ENCODE measurements at places on chromosomes 12 and 14.

DNA sequence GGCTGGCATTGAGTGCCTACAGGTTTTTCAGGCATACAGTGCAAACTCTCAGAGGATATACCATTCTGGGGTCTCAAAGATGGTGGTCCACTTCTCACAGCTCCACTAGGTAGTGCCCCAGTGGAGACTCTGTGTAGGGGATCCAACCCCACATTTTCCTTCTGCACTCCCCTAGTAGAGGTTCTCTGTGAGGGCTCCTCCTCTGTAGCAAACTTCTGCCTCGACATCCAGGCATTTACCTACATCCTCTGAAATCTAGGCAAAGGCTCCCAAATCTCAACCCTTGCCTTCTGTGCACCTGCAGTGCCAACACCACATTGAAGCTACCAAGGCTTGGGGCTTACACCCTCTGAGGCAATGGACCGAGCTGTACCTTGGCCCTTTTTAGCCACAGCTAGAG lies 179.2 kb downstream of the CCDC91 start:
- no peak for DNase-seq

DNA sequence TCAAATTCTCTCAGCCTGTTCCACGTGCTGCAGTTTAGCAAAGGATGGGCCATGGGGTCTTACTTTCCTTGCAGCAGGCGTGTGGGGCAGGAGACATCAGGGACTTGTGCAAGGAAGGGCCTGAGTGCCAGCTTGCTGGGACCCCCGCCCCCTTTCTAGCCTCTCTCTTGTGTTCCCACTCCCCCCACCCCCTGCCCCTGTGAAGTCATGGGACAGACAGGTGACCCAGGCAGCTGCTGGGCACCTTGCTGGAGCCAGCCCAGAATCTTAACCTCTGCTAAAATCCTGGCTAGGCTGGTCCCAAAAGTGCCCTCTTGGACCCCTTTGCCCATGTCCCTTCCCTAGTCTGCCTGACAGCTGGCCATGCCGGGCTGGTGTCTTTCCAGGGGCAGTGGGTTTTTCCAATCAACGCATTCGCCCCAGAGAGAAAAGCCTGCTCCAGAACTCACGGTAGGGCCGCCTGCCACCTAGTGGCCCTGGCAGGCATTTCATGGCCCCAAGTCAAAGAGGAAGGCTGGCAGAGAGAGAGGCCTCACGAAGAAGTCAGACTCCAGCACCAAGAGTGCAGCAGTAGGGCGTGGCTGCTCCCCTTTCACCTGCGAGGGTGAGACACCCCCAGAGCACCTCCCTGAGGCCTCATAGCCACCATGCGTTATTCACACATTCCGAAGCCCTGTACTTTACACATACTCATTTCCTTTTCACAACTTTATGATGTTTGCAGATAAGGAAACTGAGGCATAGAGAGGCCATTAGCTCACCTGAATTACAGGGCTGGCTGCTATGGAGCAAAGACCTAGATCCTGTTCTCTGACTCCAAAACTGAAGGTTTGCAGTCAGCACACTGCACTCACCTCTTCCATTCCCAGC lies 67.4 kb downstream of the LGMN start:
- peak; percentile 25 for DNase-seq

DNA sequence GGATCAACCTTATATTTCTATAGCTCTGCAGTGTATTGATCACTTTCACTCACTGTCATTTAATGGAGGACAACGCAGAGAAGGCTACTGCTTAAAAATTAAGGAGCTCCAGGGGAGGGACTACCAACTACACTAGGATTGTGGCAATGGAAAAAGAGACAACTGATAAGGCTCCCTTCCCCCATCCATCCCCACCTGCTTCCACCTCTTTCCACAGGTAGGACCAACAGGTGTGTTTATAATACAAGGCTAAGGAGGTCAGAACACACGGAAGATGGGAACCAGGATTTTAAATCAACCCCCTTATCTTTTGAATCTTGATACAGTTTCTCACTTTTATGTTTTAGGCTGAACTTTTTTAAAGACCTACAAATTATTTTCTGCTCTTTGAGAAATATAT lies 90.8 kb downstream of the STAB2 start:
- no peak for DNase-seq

DNA sequence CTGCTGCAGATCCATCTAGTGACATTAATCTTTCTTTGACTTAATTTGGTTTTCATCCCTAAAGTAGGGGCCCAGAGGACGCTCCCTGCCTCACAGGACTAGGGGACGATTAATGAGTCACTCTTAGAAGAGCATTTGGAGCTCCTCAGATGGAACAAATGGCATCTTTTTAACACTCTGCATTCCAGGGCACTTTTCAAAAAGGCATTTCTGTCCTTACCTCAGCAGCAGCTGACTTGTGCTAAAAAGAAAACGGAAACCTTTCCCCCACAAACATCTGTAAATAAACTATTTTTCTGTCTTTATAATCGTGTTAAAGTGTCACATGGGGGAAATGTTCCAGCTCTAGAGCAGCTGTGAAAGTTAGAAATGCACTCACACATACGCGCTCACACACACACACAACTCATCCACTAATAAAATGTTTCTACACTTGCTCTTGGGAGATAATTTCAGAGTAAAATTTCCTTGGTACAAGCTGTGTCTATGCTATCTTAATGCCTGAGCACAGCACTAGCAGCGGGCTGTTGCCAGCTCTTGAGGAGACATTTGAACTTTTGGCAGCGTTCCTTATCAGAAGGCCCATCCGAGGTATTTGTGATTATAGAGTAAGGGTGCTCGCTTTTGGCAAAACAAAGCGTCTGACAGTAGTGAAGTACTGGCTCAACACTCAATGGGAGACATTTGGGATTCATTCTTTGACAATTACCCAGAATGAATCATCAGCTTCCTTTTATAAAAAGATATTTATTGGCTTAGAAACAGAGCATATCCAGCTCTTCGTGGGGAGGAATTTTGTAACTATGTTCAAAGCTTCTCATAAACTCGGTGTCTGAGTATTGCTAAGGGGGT lies 141.3 kb downstream of the PLXNC1 start:
- DNase-seq, result peak; percentile 89

DNA sequence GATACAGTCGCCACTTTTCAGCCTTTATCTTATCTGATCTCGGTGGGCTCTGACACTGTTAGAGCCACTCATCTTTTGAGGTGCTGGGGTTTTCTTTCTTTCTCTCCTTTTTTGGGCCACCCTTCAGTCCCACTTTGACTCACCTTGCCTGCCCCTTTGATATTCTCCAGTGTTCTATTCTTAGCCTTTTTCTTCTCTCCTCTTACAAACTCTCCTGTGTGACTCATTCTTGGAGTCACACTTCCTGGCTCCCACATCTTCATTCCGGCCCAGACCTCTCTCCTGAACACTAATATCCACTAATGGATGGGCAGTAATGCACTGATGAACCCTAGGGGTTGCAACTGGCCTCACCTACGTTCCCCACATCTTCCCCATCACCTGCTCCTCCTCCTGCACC lies 2.2 kb upstream of the DCD start:
- no peak for DNase-seq

DNA sequence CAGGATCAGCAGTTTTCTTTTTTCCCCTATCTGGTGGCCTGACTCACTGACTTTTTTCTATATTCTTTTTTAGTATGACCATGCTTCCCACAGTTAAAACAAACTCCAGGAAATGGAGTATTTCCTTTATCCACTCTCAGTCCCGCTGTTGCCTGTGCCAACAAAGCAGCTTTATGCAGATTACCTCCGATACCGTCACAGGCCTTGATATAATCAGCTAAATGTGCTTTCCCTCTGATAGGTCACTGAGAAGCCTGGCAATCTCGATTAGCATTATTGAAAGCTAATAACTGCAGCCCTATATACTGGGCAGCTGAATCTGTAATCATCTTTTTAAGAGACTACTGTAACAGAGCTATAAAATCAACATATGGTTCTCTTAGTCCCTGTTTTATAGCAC lies 243.6 kb downstream of the KIF21A start:
- DNase-seq, result no peak

- no peak for DNase-seq
These were observed 203.8 kb downstream of the CALM1 start for GRCh38 chr14:90600619-90601018.

DNA sequence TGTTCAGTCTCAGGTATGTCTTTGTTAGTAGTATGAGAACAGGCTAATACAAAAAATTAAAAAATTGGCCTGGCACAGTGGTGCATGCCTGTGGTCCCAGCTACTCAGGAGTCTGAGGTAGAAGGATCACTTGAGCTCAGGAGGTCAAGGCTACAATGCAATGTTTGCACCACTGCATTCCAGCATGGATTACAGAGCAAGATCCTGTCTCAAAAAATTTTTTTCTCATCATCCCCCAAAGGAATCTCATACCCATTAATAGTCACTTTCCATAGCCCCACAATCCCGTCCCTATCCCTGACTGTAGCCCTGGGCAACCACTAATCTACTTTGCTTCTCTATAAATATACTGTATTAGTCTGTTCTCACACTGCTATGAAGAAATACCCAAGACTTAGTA lies 57.8 kb downstream of the TTC8 start:
- DNase-seq, result no peak

- no peak for DNase-seq
These were observed 8.8 kb upstream of the A2M start for GRCh38 chr12:9124383-9125031.

GRCh38 chr14:35404449-35405303 lies at the start of gene NFKBIA:
TSS of gene NFKBIA (minus strand) at chr14:35404749. CDS start at chr14:35404644, 105 bp downstream.
- DNase-seq, result no peak

GRCh38 chr12:104230304-104231095 lies 14.9 kb downstream of the TXNRD1 start:
- DNase-seq, result no peak

GRCh38 chr12:92467886-92468285 lies 234.9 kb upstream of the PLEKHG7 start:
- no peak for DNase-seq

- no peak for DNase-seq
These were observed 520 bp downstream of the CSRP2 start for GRCh38 chr12:76878099-76878898.

DNA sequence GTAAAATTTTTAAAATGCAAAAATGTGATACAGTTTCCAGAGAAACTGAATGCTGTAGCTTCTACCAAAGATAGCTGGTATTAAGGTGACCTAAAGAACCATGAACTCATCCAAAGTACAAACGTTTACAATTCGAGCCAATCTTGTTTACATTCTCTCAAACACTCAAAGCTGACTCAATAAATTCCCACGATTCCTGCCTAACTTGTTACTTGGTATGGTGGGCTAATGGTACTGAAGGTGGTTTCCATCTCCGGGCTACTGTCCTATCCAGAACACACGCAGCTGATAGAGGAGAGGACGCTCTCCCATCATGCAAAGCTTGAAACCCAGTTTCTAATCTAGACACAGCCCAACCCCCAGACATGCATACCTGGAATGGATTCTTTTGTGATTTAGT lies 31.5 kb downstream of the RAD9B start:
- DNase-seq, result no peak

DNA sequence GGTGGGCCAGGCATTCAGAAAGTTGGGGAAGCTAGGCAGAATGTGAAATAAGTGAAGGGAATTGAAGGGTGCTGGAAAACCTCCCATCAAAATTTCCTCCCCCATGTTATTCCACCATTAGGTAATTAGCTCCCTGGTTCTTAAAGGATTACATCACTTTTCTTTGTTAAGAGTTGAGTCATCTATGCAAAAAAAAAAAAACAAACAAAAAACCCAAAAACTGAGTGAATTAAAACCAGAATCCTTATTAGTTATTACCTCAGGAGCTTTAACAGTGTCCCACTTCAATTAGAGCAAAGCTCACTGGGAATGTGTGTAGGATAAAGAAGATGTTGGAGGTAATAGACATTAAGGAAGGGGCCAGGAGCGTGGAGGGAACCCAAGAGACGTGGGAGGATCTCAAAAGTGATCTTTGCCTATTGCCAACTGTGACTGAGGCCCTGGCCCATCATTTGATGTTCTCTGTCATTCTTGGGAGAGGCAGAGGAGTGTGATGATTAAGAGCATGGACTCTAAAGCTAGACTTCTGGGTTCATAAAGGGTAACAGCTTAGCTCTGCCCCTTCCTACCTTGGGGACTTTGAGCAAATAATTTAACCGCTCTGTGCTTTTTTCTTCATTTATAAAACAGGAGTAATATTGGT lies 364.7 kb downstream of the APAF1 start:
- DNase-seq, result no peak

DNA sequence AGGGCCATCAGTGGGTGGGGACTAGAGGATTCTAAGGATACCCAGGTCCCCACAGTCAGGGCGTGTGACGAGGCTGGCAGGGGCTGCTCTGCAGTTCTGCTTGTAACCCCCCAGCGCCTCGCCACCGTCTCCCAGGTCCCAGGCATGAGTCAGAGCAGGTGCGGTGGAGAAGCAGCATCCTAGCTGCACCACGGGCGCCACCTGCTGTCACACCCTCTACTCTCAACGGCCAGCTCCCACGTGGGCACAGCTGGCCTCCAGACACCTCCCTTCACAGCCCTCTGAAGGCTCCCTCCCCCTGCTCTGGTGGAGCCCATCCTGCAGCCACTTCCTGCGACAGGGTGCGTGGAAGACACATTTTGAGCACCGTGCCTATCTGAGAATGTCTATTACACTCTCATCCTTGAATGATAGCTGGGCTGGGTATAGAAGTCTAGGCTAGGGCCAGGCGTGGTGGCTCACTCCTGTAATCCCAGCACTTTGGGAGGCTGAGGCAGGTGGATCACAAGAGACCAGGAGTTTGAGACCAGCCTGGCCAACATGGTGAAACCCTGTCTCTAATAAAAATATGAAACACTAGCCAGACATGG lies 6.9 kb upstream of the NUDT14 start:
- DNase-seq, result no peak

DNA sequence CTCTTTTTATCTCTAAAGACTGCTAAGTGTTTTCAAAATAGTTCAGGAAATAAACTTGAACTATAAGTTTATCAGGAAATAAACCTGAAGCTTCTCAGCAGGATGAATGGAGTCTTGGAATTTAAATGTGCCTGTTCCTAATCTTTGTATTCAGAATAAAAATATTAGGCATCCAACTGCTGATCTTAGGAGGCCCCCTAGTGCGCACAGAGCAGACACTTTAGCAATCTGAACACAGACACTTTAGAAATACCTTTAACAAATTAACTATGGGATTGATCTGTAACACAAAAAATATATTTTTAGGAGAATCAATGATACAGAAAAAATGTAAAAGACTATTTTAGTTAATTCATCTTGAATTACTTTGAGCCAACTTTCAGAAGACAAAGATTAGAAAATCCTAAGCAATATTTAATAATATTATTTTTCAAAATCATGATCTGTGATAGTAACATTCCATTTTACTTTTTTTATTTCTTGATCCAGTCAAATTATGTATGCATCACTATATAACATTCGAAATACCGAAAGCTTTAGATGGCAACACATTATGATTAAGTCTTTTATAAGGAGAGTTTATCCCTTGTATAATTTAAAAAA lies 80.9 kb downstream of the SLC41A2 start:
- DNase-seq, result peak; percentile 16

DNA sequence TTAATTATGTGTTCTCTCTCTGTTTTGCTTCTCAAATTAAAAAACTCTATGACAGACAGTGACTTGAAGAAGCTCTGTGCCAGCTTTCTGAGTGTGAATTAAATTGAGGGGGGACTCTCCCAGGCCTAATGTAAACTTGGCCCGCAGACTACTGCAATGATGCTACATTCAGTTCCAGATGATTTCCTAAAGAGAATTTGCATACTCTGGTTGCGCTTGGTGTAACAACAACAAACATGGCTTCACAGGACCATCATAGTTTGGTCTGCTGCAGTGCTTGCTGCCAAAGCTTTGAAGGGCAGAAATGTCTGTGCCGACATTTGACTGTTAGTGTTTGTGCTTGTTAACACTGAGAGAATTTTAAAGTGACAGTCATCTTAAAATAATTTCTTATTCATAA lies 25.0 kb downstream of the CFAP54 start:
- no peak for DNase-seq

All from AG09309 (cell line).